ENCODE measurements at places on chromosomes 11 and 22.

DNA sequence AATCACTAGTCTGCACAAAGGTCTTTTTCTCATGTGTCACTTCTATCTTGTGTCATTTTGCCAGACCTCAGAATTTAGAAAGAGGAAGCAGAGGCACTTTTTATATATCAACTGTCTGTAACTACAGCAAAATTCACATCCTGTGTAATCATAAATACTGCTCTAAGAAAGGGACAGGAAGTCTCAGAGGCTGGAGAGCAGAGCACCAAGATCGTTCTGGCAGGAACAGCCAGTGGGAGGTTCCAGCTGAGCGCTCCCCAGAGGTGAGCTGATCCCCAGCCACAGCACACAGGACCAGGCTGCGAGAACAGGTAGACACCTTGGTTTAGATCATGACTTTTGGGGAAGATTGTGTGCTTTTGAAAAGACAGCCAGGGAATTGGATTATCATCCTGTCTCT is at the start of gene MS4A7:
TSS of gene MS4A7 (plus strand) at position 179 of the 400 bp plus-strand sequence. CDS start 4,610 bp downstream, outside the sequence.
- DNase-seq: no peak

- DNase-seq: no peak
Measured at GRCh38 chr11:68641880-68642279, 42.5 kb upstream of the GAL start.

DNA sequence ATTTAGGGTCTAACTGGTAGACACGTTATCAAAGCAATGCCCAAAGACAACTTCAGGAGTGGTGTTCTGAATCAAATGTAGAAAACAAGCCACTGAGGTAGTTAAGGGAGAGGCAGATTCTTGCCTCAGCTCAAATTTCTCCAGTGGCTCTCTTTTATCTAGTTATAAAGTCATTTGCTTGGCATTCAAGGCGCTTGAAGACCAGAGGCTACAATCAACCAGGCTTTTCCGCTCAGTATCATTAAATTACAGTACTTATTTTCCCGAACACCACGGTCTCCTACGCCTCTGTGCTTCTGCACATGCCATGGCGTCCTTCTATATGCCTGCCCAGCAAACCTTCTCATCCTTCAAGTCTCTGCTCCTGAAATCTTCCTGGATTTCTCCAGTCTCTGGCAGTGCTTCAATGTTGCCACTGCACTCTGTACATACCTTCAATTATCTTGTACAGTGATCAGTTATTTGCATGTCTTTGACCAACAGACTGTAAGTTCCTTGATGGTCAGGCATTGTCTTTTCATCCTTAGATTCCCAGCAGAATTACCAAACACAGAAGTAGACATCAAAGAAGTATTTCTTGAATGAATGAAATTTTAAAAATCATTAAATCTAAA is 1.4 kb downstream of the POGLUT3 start:
- DNase-seq: no peak

DNA sequence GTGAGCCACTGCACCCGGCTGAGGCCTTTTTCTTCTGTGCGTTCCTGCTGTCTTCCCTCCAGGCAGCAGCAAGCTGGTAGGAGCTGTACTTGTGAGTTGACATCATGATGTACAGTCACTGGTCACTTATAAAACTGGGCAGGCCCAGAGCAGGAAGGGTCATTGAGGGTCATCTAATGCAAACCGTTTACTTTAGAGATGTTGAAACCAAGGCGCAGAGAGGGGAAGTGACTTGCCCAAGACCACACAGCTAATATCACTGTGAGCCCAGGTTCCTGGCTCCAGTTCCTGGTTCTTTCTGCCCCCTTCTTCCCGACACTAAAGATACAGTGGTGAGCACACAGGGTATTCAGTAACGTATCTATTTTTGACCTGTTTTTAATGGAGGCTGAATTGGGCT is 27.3 kb downstream of the PTPRJ start:
- no peak for DNase-seq

DNA sequence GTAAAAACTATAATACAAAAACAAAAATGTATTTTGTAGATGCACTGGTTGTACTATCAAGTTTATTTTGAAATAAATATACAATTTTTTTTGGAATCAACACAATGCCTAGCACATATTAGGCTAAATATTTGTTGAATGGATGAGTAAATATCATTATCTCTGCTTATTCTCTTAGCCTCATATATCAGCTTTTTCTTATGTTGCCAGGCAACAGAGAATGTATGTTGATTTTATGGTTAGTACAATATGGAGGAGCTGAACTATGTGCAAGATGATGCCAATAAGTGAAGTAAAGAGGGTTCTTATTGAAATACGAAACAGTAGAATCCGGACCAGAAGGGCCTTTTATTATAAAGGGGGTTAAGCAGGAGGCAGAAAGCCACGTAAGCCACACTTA is 94.9 kb downstream of the FAR1 start:
- no peak for DNase-seq

DNA sequence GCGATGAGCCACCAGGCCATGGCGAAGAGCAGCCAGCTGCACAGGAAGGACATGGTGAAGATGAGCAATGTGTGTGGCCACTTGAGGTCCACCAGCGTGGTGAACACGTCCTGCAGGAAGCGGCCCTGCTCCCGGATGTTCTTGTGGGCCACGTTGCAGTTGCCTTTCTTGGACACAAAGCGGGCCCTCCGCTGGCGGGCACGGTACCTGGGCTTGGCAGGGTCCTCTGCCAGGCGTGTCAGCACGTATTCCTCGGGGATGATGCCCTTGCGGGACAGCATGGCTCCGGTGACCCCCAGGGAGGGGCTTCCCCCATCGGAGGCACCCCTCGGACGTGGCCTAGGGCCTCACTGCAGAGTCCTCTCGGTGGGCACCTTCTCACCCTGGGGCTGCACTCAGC is 648 bp downstream of the KCNJ11 start:
- DNase-seq: no peak

DNA sequence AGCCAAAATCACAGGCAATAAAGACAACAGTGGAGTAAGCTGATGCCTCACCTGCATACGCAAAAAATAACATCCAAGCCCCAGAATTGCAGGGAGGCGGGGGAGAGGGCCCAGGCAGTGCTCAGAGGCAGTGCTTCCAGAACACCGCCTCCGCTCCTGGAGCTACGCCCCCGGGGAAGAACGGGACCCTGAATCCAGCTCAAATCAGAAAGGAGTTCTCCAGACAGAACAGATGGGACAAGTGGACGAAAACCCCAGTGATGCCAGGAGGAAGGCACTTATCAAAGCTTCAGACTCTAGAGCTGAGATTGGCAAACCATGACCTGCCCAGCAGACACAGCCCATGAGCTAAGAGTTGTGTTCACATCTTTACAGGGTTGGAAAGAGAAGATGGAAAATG is 683.9 kb downstream of the TBC1D22A start:
- no peak for DNase-seq

GRCh38 chr22:44128958-44129618 is 51.6 kb upstream of the PARVG start:
- DNase-seq: no peak

DNA sequence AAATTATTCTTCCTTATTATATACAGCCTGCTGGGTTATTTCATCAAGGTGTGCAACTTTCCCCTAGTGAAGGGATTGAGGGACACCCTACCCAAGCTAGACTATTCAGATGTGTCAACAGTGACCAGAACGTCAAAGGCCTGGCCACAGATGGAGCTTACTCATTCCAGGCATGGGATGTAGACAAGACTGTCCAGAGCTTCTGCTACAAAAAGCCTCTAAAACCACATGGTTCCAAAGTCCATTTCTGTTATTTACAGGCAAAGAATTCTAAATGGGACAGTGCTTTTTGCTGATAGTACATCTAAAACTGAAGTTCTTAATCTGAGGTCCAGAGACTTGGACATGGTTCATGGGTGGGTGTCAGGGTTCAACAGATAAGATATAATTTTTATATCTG is 9.7 kb upstream of the SMCO4 start:
- no peak for DNase-seq

- DNase-seq: peak; percentile 43
Measured at GRCh38 chr11:104968856-104969776, 742 bp upstream of the CASP4 start.

DNA sequence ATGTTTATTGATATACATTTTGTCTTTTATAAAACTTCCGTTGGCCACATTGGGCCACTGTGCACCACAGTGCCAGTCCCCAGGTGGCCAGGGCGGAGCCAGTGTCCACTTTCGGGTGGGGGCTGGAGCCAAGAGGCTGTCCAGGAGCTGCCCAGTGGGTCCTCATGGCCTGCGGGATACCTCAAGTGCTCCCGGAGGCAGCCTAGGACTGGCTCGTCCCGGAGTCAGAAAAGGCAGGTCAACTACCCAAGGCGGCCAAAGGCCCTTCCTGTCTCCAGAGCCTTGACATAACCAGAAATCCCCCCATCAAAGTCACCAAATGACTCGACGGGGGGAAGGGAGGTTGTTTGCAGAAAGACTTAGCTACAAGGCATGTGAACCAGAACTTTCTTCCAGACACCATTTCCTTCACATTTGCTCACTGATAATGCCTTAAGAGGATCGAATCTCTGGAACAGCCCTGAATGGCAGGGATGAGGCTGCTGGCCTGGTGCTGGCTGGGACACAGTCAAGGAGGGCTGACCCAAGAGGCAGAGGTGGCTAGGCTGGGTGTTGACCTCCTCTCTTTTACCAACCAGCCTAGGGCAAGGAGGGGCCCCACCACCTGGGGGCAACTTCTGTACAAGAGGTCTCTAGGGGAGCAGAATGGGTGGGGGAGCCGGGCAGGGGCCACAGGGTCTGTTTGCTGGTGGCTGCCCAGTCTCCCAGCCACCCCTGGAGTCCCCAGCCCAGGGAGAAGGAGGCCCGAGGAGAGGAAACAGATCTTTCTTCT is 8.4 kb downstream of the MRGPRF start:
- no peak for DNase-seq

DNA sequence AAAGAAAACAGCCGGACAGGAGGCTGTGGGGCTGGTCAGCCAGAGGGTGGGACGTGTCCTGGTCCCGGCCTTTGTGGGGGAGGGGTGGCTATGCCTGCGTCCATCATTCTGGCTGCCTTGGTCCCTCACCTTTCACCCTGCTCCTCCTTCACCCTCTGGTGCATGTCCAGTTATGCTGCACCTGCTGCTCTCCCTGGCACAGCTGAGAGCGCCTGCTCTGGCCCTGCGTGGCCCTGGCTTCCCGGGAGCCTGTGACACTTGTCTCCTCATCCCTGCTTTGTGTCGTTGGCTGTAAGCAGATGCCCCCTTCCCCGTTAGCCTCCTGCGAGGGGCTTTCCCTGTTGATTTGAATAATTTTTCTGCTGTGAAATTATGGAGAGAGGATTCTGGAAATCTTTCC is 16.6 kb downstream of the PHRF1 start:
- no peak for DNase-seq

GRCh38 chr11:111703576-111703975 is 62.6 kb downstream of the PPP2R1B start:
- no peak for DNase-seq

GRCh38 chr11:11894486-11894885 is 52.7 kb downstream of the USP47 start:
- no peak for DNase-seq

DNA sequence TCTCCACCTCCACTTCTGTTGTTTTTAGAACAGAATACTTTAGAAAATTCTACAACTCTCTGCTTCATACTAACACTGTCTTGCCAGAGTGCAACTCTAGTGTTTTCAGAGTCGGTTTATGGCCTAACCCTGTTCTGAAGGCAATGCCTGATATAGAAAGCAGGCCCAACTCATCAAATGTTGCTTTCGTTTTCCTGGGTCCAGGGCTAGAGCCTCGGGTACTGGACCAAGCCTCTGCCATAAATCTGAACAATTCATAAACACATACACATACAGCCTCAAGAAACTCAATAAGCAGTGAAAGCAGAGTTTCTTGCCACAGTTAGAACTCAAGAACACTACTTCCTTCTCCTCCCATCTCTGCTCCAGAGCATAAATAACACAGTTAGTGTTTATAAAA is 9.8 kb downstream of the TMEM218 start:
- DNase-seq: no peak

GRCh38 chr11:93997741-93998140 is 23.4 kb upstream of the HEPHL1 start:
- DNase-seq: no peak

GRCh38 chr11:127061947-127062346 is 61.4 kb upstream of the KIRREL3 start:
- no peak for DNase-seq

DNA sequence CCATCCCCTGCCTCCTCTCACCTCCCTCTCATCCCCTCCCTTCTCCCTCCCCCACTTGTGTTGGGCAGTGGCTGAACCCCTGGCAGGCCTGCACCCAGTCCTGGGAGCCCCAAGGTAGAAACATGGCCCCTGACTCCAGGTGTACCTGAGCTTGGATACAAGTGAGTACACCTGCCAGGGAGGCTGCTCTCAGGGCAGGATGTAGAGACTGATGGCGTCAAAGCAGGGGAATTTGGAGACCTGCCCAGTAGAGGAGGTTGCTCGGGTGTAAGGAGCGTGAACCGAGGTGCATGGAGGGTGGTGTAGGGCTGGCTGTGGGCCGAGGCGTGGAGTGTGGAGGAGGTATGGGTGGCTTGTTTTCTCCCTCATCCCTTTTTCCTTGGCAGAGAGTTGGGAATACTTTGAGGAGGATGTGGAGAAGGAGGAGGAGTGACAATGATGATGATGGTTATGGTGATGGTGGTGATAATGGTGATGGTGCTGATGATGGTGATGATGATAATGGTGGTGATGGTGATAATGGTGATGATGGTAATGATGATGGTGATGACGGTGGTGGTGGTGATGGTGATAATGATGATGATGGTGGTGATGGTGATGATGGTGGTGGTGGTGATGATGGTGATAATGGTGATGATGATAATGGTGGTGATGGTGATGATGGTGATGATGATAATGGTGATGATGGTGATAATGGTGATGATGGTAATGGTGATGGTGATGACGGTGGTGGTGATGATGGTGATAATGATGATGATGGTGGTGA is 12.3 kb downstream of the MRGPRG start:
- no peak for DNase-seq

DNA sequence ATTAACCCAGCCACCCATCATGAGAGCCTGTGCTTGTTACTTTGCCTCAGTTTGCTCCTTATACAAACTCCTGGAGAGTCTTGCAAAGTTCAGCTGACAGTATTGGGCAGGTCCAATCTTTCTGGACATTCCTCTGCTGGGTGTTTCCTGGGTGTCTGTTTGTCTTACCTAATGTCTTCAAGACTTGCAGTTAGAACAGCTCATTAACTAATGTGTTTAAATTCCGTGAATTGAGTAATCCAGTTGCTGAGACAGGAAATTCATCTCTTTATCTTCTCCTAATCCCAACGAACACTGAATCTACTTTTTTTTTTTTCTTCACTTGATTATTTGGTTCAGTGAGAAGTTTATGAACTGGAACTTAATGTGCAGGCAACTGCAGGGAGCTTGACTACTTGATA is 20.6 kb downstream of the BCO2 start:
- no peak for DNase-seq

DNA sequence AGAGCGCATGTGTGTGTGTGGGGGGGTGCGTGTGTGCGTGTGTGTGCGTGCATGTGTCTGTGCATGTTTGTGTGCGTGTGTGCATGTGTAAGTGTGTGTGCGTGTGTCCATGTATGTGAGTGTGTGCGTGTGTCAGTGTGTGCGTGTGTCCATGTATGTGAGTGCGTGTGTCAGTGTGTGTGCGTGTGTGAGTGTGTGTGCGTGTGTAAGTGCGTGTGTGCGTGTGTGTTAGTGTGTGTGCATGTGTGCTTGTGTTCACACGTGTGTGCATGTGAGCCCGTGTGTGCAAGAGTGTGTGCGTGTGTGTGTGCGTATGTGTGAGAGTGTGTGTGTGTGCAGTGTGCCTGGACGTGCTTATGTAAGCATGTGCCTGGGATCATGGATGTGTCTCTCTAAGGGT is 14.7 kb upstream of the APOL6 start:
- no peak for DNase-seq

All from neural progenitor cell (in vitro differentiated cells).